Activated T-helper 1 cell treated with anti-CD3 and anti-CD28 coated beads, Interleukin-2, amount 50 U/mL, for 16 hours (primary cell): ENCODE measurements at places on chromosomes 3 and 15.

DNA sequence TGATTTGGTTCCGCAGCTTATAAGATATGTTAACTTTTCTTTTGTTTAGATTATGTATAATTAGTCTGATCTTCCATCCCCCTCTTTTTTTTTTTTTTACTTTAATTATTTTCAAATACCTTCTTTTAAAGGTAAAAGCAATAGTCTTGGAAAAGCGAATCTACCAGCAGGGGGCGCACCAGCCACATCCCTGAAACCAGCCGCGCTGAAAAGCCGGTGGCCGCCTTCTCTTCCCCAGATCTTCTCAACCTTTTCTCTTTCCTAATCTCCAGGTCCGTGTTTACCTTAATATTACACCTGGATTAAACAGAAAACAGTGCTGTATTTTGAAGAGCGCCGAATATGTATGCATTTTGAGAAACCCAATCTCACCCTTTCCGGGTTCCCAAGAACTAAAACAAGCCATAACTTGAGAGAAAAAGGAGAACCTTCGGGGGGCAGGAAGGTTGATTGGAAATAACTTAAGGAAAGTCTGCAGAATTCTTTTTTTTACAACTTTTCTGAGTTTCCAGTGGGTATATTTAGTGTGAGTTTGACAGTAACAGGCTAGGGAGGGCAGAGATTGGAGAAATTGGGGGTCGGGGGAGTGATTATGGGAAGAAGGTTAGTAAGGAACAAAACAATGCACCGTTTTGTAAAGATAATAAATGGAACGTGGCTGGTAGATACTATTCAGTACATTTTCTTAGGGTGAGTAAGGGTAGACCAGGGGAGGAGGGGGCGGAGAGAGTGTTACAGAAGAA, 2.0 kb upstream of the SOX2 start:
- DNase-seq = no peak

DNA sequence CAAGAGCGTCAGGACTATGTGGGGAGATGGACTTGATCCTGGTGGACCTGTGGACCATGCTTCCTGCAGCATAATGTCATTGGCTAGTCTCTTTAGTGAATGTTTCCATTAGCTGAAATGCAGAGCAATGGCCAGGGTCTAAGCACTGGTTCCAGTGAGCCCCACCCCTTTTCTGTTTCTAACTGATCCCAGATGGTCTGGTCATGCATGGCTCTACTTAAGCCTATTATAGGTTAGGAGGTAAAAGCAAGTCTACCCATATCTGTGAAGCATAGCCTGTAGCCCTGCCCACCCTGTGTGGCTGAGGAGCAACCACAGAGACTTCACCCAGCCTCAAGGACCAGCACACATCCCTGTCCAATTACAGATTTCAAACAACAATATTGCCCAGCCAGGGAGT, 419.2 kb downstream of the ZNF385D start:
- no peak for DNase-seq

- no peak for DNase-seq
These were observed 7.3 kb downstream of the DCUN1D1 start for GRCh38 chr3:182973047-182973446.

DNA sequence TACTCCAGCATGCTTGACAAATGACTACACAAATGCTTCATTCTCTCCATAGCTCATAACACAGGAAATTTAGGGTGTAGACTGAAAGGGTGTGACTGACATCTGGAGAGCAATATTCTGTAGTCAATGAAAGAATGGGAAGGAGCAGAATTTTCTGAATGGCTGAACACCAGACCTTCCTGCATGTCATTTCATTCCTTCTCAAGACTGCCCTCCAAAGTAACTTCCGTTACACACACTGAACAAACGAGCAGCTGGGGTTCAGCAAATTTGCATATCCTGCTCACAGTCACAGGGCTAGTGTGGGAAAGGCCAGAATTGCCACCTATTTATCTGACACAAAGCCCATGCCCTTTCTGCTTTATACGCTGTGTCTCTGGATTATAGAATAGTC, 325.0 kb upstream of the CFAP20DC start:
- no peak for DNase-seq

- no peak for DNase-seq
These were observed 1005.2 kb upstream of the CADM2 start for GRCh38 chr3:83953417-83954089.

GRCh38 chr3:147493065-147493464, 83.9 kb downstream of the ZIC1 start:
- no peak for DNase-seq

DNA sequence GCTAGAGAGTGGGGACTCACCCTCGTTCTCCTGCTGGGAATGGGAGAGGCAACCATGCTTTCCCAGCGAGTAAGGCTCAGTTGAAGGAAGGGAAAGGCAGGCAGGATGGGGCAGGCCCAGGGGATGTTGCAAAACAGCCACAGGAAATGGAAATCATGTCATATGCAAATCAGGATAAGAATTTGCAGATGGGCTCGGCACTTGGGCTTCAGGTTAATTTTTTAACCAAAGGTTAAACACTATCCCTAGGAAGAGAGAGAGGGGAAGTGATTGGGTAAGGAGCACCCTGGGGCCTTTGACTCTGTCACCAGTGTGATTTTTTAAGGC, 14.6 kb upstream of the PLA2G4E start:
- DNase-seq = no peak

- no peak for DNase-seq
These were observed 333.8 kb downstream of the PDCD6IP start for GRCh38 chr3:34132069-34132692.

DNA sequence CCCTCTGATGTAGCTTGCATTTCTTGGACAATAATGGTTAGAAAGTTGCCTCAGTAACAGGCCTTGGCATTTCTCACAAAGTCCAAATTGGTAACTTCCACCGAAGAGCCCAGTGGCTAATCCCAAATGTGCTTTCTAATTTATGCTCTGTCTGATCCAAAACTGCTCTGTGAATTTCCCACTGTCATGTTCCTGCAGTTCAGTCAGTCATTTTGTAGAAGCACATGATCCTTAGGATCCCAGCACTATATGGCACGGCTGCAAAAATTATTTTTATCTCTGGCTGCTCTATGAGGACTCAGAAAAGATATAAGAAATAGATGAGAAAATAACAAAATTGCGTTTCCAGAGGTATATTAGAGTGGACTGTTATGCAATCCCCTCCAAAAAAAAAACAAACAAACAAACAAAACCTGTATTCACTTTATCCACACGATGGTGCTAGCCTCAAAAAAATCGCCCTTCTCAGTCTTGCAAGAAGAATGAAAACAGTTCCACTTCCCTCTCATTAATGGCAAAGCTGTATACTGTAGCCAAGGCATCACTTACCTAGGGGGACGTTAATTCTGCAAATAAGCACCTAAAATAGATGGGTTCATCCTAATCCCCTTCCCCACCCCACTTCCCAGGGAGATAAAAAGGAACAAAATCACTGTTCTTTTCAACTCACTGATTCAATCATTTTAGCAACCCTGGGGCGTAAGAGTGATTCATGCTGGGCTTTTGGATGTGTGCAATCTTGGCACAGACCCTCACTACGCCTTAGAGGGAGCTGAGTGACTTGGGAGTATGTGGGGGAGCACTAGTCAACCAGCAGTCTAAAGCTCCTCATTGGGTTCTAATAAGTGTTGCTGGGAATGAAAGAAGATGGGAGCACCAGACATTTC, 61.3 kb downstream of the TMCO5A start:
- no peak for DNase-seq

GRCh38 chr3:127951276-127951675, 36.2 kb downstream of the KBTBD12 start:
- DNase-seq = no peak

GRCh38 chr3:42980909-42981308, 1.8 kb downstream of the GASK1A start:
- no peak for DNase-seq

- no peak for DNase-seq
These were observed 6.5 kb downstream of the PDCD10 start for GRCh38 chr3:167728176-167728575.

DNA sequence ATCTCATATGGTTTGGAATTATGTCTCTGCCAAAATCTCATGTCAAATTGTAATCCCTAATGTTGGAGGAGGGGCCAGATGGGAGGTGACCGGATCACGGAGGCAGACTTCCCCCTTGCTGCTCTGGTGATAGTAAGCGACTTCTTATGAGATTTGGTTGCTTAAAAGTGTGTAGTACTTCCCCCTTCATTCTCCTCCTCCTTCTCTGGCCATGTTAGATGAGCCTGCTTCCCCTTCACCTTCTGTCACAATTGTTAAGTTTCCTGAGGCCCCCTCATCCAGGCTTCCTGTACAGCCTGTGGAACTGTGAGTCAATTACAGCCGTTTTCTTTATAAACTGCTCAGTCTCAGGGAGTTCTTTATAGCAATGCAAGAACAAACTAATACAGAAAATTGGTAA, 51.1 kb downstream of the NEDD4 start:
- no peak for DNase-seq

GRCh38 chr3:154361099-154361498, 36.8 kb upstream of the DHX36 start:
- DNase-seq = no peak

- no peak for DNase-seq
These were observed 9.9 kb downstream of the TBC1D2B start for GRCh38 chr15:78067328-78068228.

DNA sequence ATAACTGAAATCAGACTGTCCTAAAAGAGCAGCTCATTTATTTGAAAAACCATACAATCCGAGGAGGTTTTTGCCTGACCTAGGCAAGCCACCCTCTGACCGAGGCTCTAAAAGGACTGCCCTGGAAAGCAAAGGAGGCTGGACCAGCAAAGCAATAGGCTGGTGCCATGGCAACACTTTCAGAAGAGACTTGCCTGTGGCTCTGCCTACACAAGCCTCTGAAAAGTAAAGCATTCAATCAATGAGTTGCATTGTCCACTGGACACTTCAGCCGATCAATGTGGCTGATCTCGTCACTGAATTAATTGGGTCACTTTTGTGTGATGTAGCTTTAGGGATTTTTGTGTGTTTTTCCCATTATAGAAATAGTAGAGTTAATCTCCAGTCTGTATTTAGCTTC, 99.1 kb upstream of the SEMA6D start:
- no peak for DNase-seq

- no peak for DNase-seq
These were observed 767 bp upstream of the GATA2 start for GRCh38 chr3:128493570-128494366.

DNA sequence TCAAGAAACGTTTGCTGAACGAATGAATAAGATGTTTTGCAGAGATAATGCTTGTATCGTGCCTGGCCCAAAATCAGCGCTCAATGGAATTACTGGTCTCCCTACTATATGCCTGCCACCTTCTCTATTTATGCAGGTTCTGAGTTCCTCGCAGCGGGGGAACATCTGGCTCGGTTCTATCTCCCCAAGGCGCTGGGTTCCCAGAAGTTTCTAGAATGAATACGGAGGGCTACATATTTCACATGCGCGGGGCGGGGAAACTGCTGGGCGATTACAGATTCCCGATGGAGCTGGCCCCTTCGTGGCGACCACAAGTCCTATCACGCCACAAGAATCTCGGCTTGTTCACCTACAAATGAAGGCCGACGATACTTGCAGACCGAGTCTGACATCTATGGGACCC, 411 bp upstream of the EIF2B5 start:
- DNase-seq = no peak

GRCh38 chr3:142159083-142159740, 9.9 kb upstream of the TFDP2 start:
- no peak for DNase-seq

DNA sequence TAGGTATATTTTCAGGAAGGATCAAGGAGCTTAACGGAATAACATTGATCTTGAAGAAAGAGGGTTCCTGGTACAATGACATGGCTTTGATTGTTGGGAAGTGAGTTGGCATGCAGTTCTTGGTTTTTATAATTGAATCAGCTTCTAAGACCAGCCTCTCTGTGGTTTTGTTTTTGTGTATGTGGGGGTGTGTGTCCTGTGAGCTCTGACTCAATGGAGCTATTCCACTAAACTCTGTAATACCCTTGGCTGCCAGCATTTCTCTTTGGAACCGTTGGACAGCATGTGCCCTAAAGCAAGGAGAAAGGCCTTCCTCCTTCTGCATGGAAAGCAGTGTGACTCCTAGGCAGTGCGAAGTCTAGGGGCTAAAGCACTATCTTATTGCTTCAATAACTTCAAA, 124.8 kb downstream of the EDEM1 start:
- DNase-seq = no peak

- DNase-seq = no peak
These were observed 976 bp upstream of the ARGFX start for GRCh38 chr3:121566773-121567172.

DNA sequence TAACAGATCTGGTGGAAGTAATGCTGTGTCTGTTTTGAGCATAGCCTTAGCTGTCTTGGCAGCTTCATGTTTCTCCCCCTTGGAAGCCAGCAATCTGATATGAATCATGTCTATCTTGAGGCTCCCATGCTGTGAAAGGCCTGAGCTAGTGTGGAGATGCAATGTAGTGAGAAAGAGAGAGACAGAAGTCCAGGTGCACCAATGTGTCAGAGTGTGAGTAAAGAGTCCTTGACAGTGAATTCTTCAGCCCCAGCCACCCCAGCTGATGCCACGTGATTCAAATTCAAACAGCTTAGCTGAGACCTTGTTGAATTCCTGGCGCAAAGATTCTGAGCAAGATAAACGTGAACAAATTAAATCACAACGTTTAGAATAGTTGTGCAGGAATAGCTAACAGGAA, 704.2 kb downstream of the EDEM1 start:
- DNase-seq = no peak

DNA sequence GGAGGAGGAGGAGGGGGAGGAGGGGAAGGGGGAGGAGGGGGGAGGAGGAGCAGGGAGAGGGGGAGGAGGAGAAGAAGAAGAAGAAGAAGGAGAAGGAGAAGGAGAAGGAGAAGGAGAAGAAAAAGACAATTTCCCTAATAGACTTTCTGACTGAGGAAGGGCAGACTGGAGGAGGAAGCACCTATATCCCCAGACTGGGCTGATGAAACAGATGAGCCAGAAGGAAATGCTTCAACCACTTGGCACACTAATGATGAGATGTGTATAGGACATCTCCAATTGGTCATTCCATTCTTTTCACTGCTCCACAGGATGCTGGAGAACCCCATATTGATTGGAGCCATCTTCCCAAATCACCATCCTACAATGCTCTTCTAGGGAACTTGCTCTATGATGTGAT, 69.9 kb downstream of the LYZL4 start:
- DNase-seq = no peak

GRCh38 chr3:5012367-5012766, 33.1 kb downstream of the BHLHE40 start:
- no peak for DNase-seq

GRCh38 chr15:75054172-75054897, 30.9 kb downstream of the PPCDC start:
- no peak for DNase-seq

- no peak for DNase-seq
These were observed 420.5 kb upstream of the WNT5A start for GRCh38 chr3:55907616-55908015.
